ENCODE measurements at places on chromosomes 6 and 20.

DNA sequence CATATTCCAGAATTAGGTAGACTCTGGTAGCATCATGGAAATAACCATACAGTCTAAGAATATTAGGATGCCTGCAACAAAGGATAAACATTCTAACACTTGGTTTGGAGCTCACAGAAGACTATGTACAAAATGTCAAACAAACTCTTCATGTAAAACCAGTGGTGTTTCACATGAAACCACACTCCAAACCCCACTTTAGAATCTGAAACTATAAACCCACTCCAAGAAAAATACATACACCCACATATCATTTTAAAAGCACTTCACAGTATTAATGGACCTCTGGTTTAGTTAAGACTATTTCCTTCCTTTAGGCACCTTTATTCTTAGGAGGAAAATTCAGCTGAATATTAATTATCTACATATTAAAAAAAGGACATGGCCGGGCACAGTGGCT, 10.5 kb downstream of the AURKA start:
- DNase-seq: no peak

GRCh38 chr6:143279385-143279784, 171.1 kb downstream of the ADAT2 start:
- no peak for DNase-seq

- DNase-seq: no peak
These were observed 139.0 kb downstream of the PRDM13 start for GRCh38 chr6:99745651-99746050.

GRCh38 chr6:89944181-89944755, 50.0 kb downstream of the GJA10 start:
- no peak for DNase-seq

GRCh38 chr6:139926711-139927110, 552.3 kb upstream of the CITED2 start:
- no peak for DNase-seq

DNA sequence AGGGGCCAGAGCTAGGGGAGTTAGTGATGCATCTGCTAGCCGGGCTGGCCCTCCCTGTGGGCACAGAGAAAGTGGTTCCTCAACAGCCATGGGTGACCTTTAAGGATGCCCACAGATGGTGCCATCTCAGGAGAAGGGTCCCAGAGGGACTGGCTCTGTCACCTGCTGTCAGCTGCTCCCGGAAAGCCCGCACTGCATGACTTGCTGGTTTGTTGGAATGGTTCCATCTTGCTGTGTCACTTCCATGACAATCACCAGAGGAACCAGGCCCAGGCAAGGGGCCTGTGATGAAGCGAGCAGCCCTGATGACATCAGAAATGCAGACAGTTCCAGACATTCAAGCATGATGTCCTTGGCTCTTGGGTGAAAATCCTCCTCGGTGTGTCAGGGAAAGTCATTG, 125.2 kb downstream of the PHACTR3 start:
- no peak for DNase-seq

- no peak for DNase-seq
These were observed 920 bp downstream of the ZBTB12 start for GRCh38 chr6:31900917-31901414.

DNA sequence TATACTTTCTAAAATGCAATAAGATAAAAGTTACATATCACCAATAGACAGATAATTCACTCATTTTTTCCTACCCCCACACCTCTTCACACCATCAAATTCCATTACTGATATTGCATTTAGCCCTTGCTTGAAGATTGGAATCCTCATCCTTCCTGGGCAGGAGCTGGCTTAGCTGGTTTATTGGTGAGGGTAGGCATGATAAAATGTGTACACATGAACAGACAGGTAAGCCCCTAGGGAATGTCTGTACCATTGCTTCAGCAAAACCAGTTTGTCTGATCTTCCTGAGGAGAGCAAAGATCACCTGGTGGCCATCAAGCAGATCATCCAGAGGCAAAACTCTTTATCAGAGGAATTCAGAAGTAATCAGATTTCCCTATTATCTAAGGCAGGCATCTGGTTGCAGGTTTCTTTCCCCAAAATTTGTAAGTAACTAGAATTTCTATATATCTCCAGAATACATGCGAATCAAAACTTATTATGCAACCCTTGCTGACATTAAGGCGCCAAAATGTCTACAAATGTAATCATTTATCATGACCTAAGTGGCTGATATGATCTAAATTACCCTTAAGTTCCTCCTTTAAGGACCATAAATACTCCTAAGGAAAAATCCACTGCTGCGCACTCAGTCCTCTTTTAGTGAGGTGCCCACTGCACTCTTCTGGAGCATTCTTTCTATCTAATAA, 6.6 kb upstream of the FABP7 start:
- DNase-seq: no peak

DNA sequence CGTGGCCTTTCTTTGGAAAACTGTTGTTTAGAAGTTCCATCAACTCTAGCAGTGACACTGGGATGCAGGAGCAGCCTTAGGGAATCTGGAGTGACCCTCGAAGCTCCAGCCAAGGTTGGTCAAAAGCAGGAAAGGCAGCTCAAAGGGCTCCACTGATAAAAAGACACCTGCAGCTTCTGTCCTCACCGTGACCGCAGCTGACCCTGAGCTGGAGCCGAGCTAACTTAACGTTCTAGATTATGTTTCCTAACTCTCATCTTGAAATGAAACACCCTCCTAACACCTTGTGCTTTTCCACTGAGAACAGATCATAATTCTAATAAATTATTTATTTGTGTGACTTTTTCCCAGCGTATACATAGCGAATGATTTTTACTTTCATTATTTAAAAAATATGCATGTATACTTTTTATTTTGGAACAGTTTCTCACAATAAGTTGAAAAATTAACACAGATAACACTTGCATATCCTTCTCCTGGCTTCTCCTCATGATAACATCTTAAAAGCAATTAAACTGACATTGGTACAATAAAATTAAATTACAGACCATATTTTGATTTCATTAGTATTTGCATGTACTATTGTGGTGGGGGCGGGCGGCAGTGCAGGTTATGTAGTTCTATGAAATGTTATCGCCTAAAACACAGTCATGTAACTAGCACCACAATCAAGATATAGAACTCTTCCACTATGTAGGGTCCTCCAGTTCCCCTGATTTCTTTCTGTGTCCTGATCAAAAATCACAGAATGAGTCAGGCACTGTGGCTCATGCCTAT, 116.1 kb downstream of the MOXD1 start:
- no peak for DNase-seq

GRCh38 chr6:78598966-78599365, 268.4 kb upstream of the IRAK1BP1 start:
- DNase-seq: no peak

- DNase-seq: no peak
These were observed 100.8 kb downstream of the TNFAIP3 start for GRCh38 chr6:137967689-137968454.

DNA sequence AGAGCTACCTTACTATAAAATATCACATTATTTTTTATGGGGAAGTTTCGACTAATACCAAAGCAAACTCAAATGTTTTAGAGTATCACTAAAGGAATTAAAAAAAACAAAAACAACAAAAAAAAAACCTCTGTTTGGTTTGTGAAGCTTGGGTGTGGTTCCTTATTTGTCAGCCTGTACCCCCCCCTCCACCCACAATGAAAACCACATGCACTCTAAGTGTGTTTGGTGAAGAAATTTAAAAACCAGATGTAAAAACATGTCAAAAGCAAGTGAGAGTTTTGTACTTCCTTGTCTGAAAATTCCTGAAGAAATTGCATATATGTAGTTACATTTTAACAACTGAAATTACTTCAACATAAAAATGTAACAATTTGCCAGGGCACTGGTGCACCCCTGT, 3.1 kb downstream of the STK38 start:
- DNase-seq: no peak

GRCh38 chr6:34529665-34530327, 26.3 kb downstream of the SPDEF start:
- no peak for DNase-seq

GRCh38 chr6:154538640-154539191, 28.2 kb upstream of the CNKSR3 start:
- DNase-seq: no peak

DNA sequence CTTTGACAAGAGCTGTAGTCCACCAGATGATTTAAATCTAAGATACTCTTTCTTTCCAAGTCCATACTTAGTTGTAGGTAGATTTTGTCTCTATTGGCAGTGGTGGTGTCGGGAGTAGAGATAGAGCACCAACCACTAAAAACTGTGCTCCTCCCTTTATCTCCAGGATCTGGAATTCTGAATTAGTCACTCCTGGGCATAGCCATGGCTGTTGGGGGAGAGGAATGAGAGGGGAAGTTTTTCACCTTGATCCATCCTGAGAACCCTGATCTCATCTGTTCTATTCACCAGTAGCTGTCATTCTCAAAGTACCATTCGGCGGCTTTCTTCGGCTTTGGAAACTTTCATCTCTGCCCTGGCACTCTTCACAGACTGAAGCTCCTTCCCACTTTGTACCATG, 35.6 kb upstream of the NKX2-4 start:
- no peak for DNase-seq

DNA sequence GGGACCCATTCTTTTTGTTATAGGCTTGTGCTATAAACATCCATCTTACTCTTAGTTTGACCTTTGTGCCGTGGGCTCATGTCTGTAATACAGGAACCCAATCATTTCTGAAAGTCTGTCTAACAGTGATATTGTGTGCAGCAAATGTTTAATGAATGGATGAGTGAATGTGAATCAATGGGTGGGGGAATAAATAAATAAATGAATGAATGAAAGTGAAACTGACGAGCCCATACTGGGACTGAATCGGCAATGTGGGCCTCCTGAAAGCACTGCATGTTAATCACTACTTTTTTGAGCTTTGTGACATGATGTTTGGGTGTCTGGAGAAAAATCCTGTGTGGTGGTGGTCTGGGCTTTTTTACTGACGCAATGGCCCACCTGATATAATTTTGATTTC, 175.0 kb downstream of the GMPR start:
- DNase-seq: no peak

GRCh38 chr20:60585651-60586050, 627.4 kb downstream of the CDH26 start:
- DNase-seq: no peak

DNA sequence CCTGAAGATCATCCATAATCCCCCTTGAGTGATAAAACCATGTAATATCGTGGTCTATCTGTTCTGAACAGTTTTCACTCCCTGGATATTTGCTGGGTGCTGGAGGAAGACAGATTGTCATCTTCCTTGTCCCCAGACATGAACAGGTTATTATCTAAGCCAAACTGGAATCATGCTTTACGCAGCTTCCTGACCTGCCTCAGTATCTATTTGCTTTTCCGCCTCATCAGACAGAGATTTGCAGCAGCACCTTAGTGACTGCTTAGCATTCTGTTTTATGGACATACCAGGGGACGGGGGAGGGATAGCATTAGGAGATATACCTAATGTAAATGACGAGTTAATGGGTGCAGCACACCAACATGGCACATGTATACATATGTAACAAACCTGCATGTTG, 124.6 kb downstream of the SLC23A2 start:
- no peak for DNase-seq

DNA sequence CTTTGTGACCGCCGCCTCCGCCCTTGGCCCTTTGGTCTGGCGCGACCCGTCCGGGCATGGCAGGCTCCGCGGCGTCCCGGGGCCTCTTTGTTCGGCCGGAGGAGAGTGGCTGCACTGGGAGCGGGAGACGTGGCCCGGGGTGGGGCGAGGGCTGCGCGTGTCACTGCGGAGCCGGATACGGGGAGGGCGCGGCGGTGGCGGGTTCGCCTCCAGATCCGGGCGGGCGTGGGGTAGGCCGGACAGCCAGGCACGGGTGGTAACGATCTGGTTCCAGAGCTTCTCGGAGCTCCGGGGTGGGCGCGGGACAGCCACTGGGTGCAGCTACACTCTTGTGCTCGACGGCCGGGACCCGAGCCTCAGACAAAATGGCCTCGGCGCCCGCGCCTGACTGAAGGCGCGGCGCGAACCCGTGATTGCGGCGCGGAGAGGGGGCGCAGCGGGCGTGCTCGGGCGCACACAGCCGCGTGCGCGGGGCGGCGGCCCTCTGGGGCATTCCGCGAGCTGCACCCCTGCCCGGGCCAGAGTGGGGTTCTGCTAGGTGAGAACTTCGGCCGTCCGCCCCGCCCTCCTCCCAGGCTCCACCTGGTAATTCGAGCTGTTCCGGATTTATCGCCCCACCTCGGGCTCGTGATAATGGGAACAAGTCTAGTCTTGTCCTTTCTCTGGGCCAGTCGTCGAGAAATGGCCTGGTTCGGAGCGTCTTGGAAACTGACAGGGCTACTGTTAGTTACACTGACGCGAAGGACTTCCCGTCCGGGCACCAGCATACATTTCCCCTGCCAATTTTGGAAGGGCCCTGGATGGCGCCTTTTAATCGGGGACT, 1.0 kb downstream of the LOC128125822 start:
- peak; percentile 82 for DNase-seq

DNA sequence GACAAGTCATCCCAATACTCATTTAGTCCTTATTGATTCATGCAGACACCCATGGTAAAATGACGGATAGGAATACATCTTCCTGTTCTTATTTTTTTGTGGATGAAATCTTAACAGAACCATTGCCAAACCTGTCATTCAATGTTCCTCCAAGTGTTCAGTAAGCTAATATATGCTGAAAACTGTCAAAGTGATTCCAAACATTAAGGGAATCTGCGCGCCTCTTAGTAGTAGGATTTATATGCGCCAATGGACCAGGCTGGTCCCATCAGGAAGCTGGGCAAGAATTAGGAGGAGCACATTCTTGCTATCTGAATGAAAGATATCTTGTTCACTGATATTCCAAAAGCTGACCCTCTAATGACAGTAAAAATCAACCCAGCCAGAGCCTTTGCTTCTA, 168.9 kb upstream of the STMND1 start:
- DNase-seq: no peak
